ENCODE measurements at places on chromosomes 11 and 22.

GRCh38 chr22:49481659-49482399, 345.8 kb downstream of the BRD1 start:
- no peak for DNase-seq

GRCh38 chr22:45242778-45243191, 2.1 kb upstream of the KIAA0930 start:
- DNase-seq = no peak

DNA sequence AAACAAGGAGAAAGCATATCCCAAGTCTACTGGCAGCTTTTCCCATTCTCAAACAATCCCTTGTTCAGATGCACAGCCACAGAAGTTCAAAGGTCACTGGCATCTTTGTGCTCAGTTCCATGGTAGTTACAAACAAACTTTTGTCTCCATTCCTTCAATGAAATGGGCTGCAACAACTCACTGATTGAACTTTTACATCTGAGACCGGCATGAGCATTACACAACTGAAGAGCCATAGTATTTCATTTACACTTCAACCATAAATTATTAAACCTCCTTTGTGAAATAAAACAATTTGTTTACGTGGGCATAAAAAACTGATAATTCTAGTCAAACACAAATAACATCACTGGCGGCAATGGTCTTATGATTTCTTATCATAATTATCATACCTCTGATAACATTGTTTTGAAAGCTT, 67.8 kb upstream of the ARHGAP32 start:
- no peak for DNase-seq

DNA sequence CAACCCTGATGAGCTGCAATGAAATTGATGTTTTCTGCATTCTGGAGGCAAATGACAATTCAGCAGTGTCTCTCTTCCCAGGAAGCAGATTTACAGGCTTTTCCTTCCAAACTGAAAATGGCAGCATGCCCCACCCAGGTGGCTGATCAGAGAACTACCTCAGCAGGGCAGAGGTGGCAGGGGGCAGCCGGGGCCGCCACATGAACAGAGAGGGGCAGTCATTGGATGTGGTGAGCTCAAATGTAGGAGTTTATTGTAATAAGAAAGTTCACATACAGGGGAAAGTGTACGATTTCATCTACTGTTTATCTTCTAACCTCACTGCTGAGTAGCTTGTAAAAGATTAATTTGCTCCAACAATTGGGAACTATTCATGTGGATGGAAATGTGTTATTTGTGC, 15.7 kb upstream of the PARVA start:
- no peak for DNase-seq

- no peak for DNase-seq
Measured at GRCh38 chr22:43481568-43482317, 69.9 kb downstream of the MPPED1 start.

DNA sequence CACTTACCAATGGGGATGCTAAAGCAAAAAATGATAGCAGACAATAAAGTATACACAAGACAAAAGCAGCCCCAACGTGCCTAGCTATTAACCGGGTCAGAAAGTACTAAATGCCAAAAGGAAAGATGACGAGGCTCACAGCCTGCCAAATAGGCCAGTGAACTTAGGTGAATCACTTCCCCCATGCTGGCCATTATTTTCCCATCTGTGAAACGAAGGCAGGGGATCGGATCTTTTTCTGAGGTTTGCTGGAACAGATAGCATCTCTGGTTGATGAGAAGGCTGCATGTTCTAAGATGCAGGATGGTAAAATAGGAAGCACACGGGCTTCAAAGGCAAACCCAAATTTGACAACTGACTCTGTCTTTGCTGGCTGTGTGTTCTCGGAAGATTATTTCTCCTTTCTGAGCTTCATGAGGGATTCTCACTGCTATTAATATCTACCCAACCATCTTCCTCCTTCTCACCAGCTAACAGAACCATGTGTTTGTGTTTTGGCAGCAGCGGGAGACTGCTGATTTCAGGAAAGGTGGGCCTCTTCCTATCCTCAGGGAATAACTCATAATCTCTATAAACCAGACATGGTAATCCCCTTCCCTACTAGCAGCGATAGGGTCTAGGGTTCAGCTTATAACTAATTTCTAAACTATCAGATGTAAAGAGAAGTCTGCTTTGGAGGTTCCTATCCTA, 390.7 kb downstream of the LARGE1 start:
- peak; percentile 38 for DNase-seq

Data from fibroblast of villous mesenchyme (primary cell).